ENCODE measurements at places on chromosomes 7 and 10.

- DNase-seq: no peak
These were observed 228.4 kb downstream of the ARHGAP12 start for GRCh38 chr10:31700181-31700611.

DNA sequence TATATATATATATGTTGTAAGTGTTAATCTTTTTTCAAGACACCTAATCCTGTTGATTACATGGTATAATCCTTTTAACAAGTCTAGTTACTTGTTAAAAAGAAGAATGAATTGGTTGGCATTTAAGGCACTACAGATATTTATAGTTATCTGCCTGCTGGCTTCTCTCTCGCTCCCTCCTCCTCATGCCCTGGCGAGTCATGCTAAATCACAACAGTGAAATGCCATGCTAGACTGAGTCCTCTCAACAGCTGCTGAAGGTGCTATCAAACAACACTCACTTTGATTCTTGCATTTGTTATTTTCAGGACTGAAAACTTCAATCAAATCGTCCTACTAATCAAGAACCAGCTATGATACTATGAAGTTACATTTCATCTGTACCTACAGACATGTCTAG lies 15.4 kb downstream of the NRAP start:
- peak; percentile 10 for DNase-seq

DNA sequence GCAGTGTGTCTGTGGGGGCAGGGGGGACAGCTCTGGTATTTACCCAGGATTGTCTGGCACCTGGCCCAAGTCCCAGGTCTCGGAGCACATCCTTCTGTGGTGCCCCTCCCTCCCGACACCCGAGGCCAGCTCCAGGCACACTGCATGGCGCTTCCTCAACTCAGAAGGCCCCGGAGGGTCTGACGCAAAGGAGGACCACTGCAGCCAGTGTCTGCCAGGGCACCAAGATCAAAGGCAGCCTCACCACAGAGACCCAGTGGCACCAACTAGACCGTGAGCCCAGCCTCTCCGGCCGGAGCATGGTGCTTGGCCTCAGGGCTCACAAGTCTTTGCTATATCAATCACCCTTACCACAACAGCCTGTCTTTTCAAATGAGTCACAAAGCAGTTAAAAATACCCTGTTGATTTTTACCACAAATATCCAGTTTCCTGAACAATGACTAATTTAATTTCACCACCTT lies 99.3 kb upstream of the DDC start:
- peak; percentile 24 for DNase-seq

DNA sequence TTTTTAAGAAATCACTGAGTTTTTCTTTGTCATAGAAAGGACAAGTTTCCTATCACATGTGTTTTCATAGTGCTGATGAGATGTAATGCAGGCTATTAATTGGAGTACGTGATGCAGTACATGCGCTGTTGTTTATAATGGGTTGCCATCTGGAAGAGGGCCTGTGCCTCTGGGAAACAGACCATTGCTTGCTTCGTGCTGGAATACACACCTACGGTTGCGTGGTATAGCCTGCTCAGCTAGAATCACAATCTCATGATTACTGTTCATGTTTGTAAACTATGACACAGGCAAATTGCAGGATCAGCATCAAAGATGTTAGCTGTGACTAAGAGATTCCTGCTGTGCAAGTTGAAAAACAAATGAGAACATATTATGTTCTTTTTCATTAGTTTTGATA lies 107.2 kb upstream of the STEAP1B start:
- no peak for DNase-seq

- no peak for DNase-seq
These were observed 21.3 kb upstream of the TBRG4 start for GRCh38 chr7:45132708-45133320.

DNA sequence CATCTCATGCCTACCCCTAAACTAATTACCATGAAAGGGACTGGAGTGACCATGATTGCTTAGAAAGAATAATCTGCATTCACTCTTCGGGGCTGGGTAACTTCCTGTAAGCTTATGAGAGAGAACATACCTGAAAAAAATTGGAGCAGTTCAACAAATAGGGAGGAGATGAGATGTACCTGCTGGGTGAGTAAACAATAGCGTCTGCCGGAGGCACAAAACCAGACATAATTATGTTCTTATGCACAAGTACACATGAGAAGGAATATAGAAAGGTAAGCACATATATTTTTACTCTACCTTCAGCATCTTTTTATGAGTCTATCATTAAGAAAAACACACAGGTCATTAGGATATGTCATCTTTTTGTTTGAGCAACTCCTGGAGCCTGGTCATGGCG lies 224.6 kb upstream of the FERD3L start:
- no peak for DNase-seq

GRCh38 chr10:51471271-51471670 lies 228.1 kb downstream of the CSTF2T start:
- DNase-seq: no peak

GRCh38 chr10:97494151-97494550 lies 4.1 kb downstream of the MMS19 start:
- no peak for DNase-seq

DNA sequence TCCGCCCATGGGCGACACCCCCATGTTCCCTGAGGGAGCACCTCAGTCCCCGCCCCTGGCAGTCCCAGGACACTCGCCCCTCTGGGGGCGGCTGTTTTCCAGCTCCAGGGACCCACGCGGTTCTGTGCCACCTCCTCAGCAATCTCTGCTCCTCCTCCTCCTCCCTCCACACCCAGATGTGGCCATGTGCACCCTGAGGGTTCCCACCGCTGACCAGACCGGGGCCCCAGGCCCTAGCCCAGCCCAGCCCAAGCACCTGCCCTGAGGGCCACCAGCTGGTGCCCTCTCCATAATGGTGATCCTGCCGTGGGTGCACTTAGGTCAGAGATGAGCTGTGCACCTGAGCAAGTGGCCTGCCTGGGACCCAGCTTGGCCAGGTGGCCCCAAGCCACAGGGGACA lies 25.1 kb downstream of the AP5Z1 start:
- DNase-seq: no peak

DNA sequence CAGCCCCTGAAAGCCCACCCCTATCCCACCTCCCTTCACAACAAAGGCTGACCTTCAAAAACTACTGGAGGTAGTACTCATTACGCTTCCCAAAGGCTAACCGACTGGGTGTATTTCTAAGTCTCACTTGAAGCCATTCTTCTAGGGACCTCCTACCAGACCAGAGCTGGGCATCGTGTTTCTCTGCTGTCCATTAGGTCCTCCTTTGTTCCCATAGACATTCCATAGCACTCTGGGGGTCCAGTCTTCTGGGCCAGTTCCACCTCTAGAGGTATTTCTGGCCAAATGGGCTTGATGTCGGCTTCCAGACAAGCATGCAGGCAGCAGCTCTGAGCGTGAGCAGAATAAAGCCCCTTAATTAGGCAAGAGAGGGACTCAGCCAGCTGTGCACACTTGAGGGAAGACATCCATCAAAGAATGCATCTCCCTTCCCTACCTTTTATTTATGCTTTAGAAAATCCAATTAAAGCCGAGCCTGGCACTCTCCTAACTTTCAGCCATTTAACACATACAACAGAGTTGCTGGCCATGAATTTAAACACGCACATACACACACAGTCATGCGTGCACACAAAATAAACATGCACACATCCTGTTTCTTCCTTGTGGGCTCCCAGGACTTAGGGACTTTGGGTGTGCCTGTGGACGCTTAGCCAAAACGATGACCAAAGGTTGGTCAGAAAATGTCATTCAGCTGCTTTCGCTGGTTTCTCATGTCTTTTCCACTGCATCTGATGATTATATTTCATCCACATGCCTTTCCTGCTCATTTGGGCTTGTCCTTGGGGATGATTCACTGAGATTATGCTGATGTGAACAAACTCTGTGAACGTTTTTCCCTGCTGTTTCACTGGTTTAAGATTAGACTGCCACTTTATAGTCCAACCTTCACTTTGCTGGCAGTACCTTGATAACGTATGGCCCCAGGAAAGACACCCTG lies 362.0 kb upstream of the NFE2L3 start:
- no peak for DNase-seq

- DNase-seq: no peak
These were observed 305.8 kb downstream of the KIF20B start for GRCh38 chr10:90007226-90007625.

DNA sequence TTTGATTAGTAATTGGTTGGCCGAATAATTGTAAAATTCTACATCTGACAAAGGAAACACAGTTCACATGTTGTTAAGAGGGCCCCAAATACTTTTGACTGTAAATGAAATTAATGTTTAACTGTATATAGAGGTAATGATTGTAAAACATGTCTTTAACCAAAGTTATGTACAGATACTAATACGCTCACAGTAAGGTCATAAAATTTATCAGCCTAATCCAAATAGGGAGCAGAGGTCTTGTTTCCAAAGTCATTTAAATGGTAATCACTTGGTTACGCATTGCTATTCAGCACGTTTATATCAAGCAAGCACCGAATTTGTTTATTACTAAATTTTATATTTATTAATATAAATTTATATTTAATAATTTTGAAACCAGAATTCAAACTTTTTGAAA lies 1.4 kb downstream of the PHYHIPL start:
- no peak for DNase-seq

- DNase-seq: no peak
These were observed 19.0 kb downstream of the ADCYAP1R1 start for GRCh38 chr7:31070991-31071644.

DNA sequence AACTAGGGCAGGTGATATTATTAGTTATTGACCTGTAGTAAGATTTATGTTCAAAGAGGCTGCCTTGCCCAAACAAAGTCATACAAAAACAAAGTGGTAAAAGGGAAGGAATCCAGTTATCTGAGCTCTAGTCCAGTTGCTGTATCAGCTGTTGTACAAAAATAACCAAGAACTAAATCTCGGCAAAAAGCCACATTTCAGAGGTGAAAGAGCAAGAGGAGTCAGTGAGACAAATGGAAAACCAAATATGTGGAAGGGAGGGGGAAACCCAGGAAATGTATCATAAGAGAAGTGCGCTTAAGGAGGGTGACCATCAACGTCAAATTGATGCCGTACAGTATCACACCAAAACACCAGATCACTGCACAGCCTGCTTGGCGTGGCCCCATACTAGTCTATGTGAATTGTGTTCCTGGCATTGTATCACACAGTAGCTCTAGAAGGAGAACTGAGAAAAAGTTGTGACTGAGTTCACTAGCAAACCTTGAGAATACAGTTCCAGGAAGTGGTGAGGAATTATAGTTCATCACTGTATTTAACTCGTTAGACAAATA lies 6.4 kb downstream of the AGBL3 start:
- no peak for DNase-seq

DNA sequence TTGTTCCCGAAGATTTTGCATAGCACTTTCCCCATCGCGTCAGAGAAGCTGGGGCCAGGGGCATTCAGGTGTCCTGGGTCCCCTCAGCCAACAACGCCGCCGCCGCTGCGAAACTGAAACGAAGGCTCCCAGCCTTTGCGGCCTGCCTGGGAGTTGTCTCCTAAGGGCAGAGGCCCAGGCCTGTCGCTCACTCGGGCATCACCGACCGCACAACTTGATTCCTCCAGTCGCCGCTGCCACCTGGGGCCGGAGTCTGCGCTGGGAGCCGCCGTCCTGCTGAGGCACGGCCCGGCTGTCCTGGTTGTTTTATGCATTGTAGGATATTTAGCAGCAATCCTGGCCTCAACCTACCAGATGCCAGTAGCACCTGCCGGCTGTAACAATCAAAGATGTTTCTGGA lies 22.0 kb downstream of the ZSCAN25 start:
- DNase-seq: no peak

DNA sequence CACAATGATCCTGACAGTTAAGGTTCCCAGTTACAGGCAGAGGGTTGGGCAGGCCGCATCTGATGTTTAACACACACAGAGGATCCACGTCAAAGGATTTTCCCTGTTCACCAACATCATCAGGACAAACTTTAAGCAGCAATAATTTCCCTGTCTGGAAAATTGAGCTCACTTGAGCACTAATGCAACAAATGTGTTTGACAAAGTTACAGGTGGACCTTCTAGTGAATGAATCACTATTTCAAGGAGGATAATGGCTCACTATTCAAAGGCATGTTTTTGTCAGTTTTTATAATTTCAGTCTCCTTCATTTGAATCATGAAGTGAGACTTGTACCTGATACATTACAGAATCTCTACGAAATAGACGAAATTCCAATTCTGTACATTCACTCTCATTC lies 127.3 kb downstream of the DIP2C start:
- no peak for DNase-seq

GRCh38 chr7:14858866-14859265 lies 43.7 kb downstream of the DGKB start:
- no peak for DNase-seq

DNA sequence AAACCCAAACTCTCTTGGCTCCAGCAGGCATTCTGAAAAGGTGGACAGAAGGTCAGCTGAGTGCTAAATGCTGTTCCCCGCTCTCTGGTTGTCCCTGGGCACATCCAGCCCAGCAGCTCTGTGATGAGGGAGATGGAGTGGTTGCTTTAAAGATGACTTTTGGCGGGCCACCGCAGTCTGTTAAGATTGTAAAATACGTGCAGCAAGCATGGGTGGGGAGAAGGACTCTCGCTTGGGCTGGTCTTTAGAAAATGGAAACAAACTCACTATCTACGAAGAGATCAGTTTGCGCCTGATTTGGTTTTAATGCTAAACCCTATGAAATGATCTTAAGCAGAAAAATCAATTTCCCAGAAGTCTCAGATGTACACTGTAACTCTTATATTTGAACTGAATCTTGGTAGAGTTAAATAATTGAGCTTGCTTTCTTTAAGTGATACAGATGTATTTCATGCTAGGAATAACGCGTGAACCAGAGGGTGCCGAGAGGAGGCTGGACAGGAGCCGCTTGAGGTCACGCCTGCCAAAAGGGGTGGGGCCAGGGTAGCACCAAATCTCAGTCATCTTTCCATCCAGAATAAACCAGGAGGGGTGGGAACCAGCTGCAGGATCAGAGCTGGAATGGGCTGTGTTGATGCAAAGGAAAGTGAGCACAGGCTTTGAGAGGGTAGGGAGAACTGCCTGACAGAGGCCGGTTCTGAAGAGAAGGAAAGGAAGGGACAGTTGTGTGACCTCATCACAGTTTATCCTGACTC lies 170.2 kb upstream of the MKI67 start:
- DNase-seq: no peak

DNA sequence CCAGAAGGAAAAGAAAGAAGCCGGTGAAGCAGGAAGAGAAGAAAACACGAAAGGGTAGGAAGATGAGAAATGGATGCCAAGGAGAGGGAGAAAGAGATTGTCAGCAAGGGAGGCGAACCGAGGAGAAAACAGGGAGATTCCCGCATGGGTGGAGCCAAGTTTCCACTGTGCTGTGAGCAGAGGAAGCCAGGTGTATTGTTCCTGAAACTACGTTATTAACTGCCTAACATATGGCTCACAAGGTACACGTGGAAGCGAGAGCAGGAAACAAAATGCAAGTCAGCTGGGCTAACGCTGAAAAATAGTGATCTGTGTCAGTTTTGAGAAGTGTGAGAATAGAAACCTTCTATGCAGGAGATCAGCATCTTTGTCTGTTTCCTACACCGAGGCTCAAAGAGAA lies 20.4 kb upstream of the HIPK2 start:
- no peak for DNase-seq

DNA sequence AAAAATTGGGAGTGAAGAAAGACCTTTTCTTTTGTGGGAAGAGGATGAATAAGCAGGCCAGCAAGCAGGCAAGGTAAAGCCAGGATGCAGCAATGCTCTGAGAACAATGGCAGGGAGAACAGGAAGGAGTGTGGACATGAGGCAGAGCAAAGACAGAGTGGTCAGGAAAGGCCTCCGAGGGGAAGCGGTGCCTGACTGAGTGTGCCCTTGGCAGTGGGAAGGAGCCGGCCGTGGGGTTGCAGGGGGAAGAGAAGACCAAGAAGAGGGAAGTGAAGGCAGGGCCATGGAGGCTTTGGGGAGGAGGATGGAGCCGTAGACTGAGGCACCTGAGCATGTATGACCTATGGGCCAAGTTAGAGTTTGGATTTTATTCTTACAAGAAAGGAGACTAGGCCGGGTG lies 21.9 kb upstream of the ZNF212 start:
- DNase-seq: no peak

- DNase-seq: peak; percentile 79
These were observed 123.0 kb upstream of the JCAD start for GRCh38 chr10:30182191-30183054.

Measured in Caki2 (cell line).